ENCODE measurements at places on chromosomes 4 and X. TPM values are rescaled to one million over a fixed set of nuclear protein-coding genes. Genes with fewer than 3 reads are reported as not detected.

DNA sequence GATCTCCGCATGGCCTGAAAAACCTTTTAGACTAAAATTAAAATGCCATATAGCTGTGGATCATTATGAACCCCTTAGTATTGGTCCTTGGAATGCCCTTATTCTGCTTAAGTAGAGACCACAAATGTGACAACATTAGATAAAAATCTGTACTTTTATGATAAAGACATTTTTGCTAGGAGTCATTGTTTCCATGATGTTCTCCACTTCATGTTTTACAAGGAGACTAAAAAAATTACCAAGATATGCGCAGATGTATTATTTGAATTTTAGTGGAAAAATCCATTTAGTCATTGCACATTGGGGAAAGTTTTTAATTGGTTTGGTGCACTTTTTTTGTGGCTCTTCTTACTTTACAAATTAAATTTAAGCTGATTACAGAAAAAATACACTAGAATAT, 85.1 kb upstream of the HPRT1 start:
- DNase-seq, result no peak

DNA sequence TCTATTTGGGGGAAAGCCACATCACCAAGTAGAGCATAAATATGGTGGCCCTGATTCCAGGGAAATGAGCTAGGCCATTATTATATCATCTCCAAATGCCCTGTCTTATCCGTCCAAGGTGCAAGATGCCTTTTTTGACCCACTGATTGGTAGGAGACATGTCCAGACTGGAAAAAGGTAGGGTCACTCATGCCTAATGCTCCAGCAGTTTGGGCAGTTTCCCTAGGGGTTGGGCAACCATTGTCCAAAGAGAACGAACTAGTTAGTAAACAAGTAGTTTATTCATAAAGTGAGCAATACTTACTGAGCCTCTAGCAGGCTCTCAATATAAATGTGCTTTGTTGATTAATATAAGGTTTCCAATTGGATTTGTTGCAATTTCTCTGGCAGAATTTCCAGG, 6.2 kb downstream of the FHDC1 start:
- no peak for DNase-seq

GRCh38 chrX:97238632-97239031, 354.9 kb downstream of the RPA4 start:
- DNase-seq, result no peak

- no peak for DNase-seq
Observed at GRCh38 chr4:118224243-118224829, 128.5 kb downstream of the PRSS12 start.

DNA sequence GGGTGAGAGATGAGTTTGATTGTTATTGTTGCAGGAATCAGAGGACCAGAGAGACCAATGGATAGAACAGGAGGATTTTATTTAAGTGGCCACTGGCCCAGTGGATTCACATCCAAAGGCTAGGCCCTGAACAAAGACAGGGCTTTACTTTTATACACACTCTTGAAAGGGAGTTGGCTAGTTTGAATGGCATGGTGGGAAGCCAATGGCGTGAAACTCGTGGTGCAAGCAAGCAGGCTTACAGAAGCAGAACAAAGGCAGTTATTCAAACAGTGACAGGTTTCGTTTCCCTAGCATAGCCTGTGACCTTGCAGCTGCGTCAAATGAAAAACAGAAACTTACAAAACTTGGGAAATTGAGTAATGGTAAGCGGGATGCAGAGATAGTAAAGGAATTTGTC, 110.2 kb upstream of the PRDX4 start:
- DNase-seq, result no peak

DNA sequence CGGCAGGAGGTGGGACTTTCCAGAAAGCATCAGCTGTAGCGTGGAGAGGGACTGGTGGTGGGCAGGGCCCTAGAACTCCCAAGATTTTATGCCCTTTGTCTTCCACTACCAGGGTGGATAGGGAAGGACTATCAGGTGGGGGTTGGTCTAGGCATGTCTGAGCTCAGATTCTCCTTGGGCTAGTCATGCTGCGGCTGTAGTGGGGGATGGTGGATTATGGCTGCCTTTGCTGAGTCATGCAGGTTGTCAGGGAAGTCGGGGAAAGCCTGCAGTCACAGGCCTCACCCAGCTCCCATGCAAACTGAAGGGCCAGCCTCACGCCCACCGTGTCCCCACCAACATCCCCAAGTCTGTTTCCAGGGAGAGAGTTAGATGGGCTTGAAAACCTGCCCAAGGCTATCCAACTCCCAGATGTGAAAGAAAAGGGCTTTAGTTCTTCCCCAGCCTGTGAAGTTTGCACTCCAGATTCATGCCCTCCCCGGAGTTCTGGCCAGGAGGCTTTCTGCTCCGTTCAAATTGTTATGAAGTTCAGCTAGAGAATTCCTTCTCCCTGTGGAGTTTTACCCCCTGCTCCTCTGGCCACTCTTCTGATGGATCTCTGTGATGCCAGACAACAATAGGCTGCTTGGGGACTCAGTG, 13.4 kb upstream of the MEPE start:
- DNase-seq, result no peak

DNA sequence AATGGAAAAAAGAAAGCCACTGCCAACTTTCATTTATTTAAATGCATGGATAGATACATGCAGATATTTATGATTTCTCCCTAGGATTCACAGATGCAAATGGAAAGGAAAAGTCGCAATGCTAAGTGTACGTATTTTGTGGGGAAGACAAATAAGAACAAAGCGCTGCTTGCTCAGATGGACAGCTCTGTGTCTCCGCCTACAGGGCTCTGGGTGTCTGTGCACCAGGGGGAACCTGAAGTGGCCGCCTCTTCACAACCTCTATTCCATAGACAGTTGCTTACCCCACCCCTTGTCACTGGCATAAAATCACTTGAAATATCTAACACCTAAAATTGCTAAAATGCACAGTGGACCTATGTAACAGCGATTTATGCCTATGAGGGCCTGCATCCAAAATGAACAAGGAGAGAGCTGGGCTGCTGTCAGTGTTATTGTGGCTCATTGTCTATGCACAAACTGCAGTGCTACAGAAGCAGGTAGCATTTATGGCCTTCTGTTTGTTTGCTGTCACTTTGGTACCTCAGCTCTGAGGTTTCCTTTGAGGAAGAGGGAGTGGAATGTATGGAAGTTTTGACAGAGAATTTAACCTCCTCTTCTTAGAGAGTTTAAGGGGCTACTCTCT, 58.6 kb upstream of the PAGE1 start:
- DNase-seq, result no peak

DNA sequence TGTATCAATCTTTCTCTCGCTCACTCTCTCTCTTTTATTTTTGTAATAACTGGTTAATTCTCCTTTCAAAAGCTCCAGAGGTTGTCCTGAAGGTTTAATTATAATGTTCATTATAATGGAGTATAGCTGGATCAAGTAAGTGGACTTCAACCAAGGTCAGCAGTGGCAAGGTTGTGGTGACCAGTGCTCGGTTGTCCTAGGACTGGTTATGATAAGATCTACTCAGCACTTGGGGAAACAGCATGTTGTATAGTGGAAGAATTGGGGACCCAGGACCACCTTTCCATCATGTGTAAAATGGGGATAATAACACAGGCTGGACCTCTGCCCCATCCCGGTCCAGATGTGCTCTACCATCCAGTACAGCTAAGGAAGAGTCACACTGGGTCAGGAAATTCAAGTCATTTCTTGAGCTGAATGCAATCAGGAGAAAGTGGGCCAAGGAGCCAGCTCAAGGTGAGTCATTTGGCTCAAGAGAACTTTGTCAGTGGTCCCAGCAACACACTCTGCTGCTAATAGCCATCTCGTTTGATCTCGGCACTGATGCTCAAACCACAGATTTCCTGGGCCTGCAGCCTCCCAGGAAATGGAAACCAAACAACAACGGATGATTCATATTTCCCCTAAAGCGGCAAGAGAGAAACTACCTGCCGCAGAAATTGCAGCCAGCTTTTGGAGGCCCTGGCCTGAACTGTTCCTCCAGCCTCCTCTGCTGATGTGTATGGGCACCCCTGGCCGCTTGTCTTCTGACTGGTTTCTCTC, 123.6 kb upstream of the RBPJ start:
- no peak for DNase-seq

GRCh38 chr4:153114771-153115321, 89.4 kb upstream of the TRIM2 start:
- DNase-seq, result no peak

DNA sequence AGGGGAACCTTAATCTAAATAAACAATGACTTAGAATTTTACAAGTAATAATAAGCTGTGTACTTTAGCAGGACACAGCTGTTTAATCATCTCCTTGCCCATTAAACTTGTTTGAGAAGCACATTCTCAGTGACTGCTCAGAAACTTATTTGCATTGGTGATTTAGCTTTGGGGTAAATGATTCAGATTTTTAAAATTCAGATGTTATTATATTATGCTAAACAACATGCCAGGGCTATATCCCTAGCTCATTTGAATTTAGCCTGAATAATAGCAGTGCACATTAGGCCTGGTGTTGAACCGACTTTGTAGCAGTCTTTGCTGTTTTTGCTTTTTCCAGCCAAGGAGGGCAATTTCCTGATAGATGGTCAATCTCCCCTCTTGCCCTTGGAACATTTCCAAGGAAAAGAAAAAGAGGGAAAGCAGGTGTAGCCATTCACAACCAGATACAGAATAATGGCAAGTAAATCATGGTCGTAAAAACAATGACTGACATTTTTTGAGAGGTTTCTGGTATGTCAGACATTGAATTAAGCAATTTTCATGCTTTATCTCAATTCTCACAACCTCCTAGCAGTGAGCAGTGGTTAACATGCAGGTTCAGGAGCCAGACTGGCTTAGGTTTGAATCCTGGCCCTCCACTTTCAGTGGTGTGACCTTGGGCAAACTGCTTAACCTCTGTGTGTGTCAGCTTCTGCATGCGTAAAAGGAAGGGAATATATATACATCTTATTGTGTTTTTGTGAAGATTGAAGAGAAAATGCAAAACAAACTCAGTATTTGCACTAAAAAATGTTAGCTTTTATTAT, 16.8 kb downstream of the ARHGEF38 start:
- no peak for DNase-seq

- DNase-seq, result no peak
Observed at GRCh38 chr4:128572778-128573241, 236.7 kb upstream of the JADE1 start.

- no peak for DNase-seq
Observed at GRCh38 chrX:9241427-9241826, 207.5 kb upstream of the FAM9B start.

The SLC10A7 gene
- total RNA-seq, result 6.8 TPM

The SCML2 gene
- total RNA-seq, result 1.9 TPM

Measured in lower leg skin (tissue), 4 donors.